ENCODE measurements at places on chromosomes 4 and X. TPM values are rescaled to one million over a fixed set of nuclear protein-coding genes. Genes with fewer than 3 reads are reported as not detected.

- no peak for DNase-seq
Observed at GRCh38 chr4:186341655-186342054, 75.7 kb downstream of the F11 start.

DNA sequence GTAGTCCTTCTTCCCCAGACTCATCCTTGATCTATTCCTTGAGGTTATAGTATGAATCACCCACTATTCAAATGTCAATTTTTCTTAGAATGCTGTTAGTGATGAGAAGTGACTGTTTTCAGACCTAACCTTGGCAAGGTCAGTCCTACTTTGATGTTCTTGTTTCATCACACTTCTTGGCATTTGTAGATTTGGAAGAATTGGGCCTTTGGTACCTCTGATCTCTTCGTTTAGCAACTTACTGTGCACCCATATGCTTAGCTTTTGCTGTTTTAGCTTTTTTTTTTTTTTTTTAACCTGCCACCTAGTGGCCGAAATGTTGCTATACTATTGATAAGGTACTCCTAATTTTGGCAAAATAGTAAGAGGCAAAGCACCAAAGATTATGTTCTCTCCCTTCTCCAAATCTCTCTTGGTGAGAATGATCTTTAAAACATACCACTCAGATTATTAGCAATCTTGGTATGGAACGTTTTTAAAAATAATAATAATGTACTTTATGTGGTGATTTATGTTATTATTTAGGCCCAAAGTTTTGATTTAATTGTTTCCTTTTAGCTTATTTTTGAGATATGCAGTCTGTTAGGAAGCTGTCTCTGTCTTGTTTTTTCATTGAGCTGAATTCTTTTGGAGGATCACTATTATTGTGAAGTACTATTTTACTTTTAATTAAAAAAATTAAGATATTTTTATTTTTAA lies 16.6 kb downstream of the DCK start:
- peak; percentile 74 for DNase-seq

Gene CACNA1F
- not detected for total RNA-seq

Gene CEP44
- total RNA-seq: 26.4 TPM

Gene NOX1
- total RNA-seq: not detected

DNA sequence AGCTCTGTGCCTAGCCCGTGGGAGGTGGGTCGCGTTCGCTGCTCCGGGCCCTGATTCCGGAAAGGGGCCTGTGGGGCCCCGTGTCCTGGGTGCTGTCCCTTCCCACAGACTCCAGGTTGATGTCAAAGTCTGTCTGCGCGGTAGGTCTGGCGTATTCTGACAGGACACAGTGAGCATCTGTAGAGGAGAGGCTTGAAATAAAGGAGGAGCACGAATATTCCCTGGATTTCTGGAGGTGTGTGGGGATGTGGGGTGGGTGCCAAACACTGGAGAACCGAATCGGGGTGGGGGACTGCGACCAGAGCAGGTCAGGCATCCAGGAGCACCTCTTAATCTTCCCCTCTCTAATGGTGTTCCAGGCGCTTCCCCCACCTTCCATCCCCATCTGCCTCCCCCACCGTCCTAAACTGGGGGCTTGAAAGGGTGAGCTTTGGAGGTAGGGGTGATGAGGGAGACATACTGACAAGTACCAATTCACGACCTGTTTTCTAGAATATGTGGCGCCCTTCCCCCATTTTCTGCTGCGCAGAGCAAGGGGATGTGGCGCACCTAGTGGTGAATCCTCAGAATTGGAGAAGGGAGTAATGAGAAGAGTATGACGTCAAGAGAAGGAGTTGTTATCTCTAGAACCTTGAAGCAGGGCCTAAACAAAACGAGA lies 877 bp downstream of the GPRASP1 start:
- DNase-seq: peak; percentile 45

GRCh38 chr4:140497747-140498636 lies at the start of gene MGAT4D:
TSS of gene MGAT4D (minus strand) at chr4:140498293. CDS start at chr4:140498222, 71 bp downstream.
- no peak for DNase-seq

- DNase-seq: peak; percentile 51
Observed at GRCh38 chr4:167234316-167234881, at the start of gene SPOCK3. TSS of gene SPOCK3 (minus strand) at chr4:167234494.

- no peak for DNase-seq
Observed at GRCh38 chr4:8665406-8666360, 73.1 kb downstream of the CPZ start.

Gene HDX
- 2.9 TPM for total RNA-seq

GRCh38 chr4:3790006-3790561 lies 23.9 kb downstream of the ADRA2C start:
- DNase-seq: no peak

Gene SLC9A6
- total RNA-seq: 18.6 TPM

- no peak for DNase-seq
Observed at GRCh38 chrX:67436867-67437266, 107.0 kb upstream of the AR start.

GRCh38 chr4:53635697-53636483 lies 44.6 kb upstream of the LNX1 start:
- DNase-seq: no peak

GRCh38 chr4:154618708-154619315 lies 6.4 kb upstream of the FGG start:
- DNase-seq: peak; percentile 63

DNA sequence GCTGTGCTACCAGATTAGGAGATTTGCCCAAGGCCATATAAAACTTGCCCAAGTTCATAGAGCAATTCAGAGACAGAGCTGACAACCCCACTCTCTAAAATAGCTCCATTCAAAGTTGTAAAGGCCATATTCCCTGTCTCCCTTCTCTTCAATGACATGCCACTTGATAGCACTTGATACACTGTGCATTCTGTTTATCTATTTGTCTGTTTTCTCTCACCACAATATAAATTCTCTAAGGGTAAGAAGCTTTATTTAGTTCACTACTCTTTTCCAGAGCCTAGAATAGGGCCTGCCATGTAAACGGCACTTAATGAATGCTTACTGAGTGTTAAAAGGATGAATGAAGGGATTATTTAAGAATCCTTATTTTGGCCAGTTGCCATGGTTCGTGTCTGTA lies 24.1 kb upstream of the MAP9 start:
- DNase-seq: no peak
